ENCODE measurements at places on chromosomes 2 and 18.

GRCh38 chr2:185374878-185375277 lies 363.7 kb upstream of the FSIP2 start:
- DNase-seq: no peak

GRCh38 chr2:8965216-8965969 lies 38.1 kb downstream of the MBOAT2 start:
- no peak for DNase-seq

DNA sequence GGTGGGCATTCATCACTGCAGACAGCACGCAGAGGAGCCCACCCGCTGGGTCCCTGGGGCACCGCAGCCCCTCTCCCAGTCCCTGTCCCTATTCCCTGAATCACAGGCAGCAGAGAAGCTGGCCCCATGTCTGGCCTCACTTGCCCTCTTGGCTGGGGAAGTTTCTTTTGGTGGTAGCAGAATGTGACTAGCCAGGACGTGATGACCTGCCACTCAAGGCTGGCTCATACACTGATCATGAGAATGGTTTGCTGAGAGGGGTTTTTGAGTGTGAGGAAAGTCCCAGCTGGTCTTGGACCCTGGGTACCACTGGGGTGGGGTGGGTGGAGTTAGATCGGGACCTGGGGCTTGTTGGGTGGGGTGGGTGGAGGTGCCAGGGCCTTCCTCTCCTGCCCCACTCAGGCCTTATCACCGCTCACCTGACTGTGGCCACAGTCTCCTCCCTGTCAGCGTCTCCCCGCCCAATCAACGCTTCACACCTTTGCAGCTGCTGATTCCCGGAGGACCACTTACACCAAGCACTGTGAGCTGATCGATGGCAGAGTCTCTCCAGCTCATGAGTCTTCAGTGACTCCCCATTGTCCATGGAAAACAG lies 28.9 kb upstream of the FOSL2 start:
- no peak for DNase-seq

- DNase-seq: no peak
Measured at GRCh38 chr2:231342061-231342711, 53.3 kb upstream of the B3GNT7 start.

DNA sequence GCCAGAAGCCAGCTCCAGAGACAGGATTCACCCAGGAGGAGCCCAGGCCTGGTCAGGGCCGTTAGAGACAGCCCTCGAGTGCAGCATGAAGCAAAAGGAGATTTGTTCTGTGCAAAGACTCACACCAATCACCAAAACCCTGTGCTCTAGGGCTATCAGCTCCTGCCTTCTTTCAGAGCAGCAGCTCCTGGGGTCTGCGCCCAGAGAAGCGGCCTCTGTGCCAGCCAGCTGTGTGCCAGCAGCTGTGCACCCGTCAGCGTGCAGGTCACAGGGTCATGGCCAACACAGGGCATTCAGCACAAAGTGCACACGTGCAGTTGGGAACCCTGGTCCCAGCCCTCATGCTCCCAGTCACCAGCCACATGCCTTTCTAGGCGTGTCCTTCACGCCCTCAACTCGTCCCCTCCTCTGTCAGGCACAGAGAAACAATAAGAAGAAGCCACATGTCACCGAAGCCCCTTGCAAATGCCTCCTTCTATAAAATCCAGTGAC lies 49.3 kb downstream of the ZNF516 start:
- DNase-seq: no peak

GRCh38 chr2:22253171-22253570 lies 1129.4 kb downstream of the TDRD15 start:
- no peak for DNase-seq

GRCh38 chr2:178927173-178927572 lies 120.0 kb upstream of the TTN start:
- DNase-seq: no peak

- DNase-seq: no peak
Measured at GRCh38 chr2:7392076-7392787, 475.0 kb downstream of the RNF144A start.

GRCh38 chr18:75131381-75132000 lies 77.4 kb downstream of the PTGR3 start:
- DNase-seq: no peak

DNA sequence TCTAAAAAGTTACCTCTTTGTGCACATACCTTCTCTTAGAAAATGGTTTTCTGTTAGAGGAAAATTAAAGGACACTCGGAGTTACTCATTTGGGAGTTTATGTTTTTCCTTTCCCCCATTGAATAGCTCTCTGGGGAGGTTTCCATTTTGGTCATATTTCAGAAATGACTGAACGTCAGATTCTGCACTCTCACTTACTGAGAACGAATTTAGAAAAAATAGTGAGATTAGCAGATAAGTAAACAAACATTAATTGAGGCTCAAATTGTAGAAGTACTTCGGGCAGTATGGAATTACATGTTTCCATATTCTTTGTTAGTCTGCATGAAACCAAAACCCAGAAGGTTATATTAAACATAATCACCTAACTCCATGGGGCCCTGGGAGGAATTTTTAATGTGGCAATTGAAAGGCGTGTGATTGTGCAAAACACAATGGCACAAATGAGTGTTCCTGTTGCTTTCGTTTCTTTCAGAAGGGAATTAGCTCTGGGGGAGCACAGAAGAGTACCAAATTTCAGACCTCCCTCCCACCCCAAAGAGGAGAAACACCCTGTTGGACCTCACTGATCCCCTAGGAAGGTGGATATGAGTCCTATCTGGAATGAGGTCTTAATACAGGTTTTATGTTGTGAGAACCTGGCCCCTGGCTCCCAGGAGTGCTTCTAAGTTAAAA lies 212.3 kb downstream of the BCL2 start:
- DNase-seq: no peak

DNA sequence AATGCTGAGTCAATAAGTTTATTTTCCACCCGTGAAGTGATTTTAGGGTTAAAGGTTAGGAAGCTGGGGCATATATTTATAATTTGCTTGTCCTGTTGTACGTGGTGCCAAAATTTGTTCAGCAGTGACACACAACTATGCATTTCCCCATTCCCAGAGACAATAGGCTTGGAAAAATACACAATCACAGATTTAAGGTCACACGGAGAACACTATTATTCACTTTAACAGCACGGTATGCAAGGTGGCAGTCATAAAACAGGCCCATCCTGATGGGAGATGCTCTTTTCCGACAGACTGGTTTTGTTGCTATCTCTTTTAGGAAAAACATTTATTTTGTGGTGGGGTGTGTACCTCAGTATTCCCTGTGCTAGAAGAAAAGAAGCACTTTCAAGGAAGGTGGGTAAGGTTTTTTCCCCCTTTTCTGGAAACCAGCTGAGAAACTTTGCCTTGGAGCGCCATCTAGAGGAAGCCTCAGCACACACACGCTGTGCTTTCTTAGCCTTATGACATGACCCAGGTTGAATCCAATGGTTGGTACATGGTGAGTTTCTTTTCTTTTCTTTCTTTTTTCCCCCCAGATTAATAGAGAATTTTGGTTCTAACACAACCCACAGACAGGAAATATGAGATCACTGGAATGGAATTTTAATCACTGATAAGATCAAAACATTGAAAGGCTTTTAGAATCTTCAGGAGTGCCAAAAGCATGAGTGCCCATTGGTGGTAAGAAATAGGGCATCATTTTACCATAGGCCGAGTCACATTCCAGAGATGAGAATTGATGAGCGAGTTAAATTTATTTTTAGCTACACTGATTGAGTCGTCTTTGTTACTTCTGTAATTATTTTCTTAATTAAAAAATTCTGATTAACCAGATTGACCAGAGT lies 332.1 kb downstream of the AGPS start:
- DNase-seq: peak; percentile 45

- DNase-seq: peak; percentile 93
Measured at GRCh38 chr2:236745420-236746210, 176.0 kb downstream of the ACKR3 start.

GRCh38 chr18:69935319-69936190 lies 12.1 kb downstream of the CD226 start:
- peak; percentile 10 for DNase-seq

DNA sequence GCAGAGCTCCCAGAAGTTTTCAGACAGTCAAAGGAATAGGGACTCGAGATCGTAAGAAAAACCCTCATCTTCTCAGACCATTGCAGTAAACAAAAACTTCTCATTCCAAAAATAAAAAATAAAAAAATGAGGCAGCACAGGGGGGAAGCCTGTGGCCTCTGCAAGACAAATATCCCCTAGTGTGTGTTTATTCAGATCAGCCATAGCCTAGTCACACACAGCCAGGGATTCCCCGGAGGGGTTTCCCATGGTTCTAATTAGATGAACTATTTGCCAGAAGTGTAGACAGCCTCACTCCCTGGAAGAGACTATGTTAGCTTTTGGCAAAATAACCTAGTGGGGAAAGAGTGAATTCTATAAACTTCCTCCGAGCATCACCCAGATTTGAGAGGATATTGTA lies 122.9 kb upstream of the KLF7 start:
- DNase-seq: no peak

GRCh38 chr2:51213826-51214225 lies 181.9 kb upstream of the NRXN1 start:
- peak; percentile 20 for DNase-seq

DNA sequence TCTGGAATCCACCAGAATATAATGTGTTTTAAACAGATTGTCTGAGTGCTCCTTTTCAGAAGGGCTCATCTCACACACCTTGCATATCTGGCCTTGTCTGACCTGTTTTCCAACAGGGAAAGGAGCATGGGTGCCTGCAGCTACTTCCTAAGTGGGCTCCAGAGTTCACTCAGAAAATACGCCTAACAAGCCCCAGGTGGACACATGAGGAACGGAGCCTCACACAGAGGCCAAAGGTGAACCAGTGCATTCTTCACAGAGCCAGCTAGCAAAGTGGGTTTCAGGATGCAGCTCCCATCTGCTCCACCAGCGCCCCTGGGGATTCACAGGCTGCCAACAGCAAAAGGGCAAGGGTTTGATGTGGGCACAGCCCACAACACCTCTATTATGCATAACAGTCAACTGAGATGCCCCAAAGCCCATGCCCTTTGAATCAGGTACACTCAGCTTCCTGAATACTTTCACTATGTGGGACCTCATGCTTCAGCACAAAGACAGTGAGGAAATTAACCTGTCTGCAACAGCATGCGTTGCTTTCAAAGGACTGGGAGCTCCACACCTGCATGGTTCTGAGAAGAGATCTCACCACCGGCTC lies 86.6 kb downstream of the CCBE1 start:
- DNase-seq: no peak

- DNase-seq: no peak
Measured at GRCh38 chr2:204982303-204982702, 437.0 kb downstream of the PARD3B start.

- no peak for DNase-seq
Measured at GRCh38 chr2:162298669-162299335, 19.7 kb downstream of the IFIH1 start.

DNA sequence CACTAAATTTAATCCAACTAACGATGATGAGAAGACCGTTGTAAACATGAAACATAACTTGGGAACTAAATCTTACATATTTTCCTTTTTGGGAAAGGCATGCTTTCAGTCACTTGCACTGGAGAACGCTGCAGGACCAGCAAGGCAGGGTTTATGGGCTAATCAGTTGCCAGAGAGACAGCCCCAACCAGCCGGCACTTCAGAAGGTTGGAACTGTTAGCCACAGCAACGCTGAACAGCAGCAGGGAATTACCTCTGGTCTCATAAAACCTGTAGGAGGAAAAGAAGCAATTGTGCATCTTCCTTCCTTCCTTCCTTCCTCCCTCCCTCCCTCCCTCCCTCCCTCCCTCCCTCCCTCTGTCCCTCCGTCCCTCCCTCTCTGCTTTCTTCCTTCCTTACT lies 33.9 kb upstream of the SIX2 start:
- DNase-seq: no peak

DNA sequence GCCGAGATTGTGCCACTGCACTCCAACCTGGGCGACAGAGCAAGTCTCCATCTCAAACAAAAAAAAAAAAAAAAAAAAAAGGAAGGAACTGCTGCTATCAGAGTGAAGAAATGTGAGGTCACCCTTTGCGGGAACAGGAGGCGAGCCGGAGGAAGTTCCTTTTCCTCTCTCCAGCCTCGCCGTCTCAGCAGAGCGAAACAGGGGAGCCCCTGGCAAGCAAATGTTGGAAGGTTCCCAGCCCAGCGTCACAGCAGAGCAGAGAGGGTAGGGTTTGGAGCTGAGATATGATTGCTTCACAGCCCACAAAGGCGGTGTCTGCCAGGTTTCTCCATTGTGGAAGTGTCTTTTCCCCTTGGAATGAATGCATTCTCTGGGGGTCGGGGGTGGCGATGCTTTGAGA lies 28.5 kb downstream of the SLC20A1 start:
- DNase-seq: no peak

DNA sequence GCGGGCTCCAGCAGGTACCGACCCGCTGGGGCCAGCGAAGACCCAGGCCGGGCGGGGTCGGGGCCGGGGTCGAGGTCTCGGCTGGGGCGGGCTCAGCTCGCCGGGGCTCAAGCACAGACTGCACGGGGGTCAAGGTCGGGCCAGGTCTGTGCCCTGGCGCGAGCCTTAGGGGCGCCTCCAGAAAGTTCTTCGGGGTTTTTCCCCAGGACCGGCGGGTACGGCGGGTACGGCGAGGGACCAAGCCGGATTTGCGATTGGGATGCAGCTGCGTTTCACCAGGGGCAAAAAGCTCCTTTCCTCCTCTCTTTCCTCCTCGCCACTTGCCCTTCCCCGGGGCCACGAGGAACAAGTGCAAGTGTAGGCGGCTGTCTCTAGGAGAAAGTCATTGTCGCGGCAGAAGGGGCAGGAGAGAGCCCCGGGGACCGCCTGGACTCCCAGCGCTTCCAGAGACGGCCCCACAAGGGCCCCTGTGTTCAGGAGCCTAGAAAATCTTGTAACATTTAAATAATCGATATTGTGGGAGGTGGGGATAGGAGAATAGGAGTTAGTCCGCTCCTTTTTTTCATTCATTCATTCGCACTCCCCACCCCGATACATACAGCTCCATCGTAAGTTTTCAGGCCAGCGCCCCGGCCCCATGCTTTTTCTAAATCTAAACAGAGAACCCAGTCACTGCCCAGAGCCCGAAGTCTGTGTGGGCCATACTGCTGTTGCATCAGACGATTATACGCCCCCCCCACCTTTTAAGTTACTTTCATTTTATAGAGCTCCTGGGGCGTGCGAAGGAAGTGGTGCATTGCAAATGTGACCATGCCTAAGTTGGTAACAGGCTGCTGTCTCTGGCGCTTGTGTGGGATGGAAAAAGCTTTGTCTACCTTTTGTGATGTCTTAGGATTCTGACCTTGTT lies 679 bp downstream of the PMAIP1 start:
- DNase-seq: peak; percentile 90

GRCh38 chr2:73009177-73009839 lies 62.2 kb downstream of the SFXN5 start:
- DNase-seq: no peak
